ENCODE measurements at places on chromosomes 4 and X.
A peak's percentile ranks its signal among the peaks of the same experiment; 100 is the strongest.

DNA sequence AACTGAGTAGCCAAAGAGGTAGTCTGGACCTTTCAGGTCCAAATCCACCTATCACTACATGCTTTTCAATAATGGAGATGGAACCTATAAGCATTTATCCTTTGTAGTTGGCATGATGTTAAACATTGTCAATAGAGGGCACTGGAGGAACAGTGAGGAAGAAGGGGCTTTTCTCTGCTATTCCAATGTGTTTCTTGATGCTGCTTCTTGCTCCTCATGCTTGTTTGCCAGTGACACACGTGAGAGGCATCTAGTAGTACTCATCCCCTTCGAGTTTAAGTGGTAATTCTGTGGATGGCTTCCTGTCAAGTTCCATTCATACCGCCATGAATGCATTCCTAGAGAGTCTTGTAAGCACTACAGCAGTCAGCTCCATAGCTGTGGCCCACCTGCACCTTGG lies 84.0 kb downstream of the NAA11 start:
- DNase-seq = no peak

DNA sequence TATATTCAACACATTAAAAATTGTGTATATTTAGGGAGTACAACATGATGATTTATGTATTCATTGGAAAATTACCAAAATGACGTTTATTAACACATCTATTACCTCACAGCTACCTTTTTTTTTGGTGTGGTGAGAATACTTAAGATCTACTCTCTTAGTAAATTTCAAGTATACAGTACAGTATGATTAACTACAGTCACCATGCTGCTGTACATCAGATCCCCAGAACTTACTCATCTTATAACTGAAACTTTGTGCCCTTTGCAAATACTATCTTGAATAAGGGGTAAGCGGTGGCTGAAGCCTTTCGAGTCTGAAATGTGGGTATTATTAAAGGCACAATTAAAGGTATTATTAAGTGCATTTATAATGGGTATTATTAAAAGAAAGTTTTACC lies 976 bp downstream of the PHKA1 start:
- no peak for DNase-seq

GRCh38 chr4:72977936-72978485 lies 91.5 kb downstream of the COX18 start:
- DNase-seq = no peak

GRCh38 chr4:77093401-77093800 lies 17.6 kb upstream of the CCNI start:
- DNase-seq = no peak

DNA sequence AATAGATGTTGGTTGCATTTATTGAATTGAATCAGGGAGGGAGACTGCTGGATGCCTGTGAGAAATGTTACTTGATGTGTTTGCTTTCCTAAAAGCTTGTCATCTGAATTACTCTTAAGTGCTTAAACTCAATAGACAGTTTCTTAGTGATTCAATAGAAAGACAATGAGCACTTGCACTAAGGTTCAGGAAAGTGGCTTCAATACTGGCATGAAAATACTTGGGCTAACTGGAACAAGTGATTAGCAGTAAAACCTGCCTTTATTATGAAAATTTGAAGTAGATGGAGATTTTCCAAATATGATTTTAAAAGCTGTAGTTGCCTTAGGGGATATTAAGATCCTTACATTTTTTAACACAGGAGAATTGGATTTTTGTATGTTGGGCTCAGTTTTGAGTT lies 123.3 kb downstream of the RNF150 start:
- DNase-seq = peak; percentile 58

- no peak for DNase-seq
These were observed 298.2 kb upstream of the FSTL5 start for GRCh38 chr4:162461952-162462351.

- DNase-seq = no peak
These were observed 11.3 kb downstream of the RASSF6 start for GRCh38 chr4:73608689-73609594.

DNA sequence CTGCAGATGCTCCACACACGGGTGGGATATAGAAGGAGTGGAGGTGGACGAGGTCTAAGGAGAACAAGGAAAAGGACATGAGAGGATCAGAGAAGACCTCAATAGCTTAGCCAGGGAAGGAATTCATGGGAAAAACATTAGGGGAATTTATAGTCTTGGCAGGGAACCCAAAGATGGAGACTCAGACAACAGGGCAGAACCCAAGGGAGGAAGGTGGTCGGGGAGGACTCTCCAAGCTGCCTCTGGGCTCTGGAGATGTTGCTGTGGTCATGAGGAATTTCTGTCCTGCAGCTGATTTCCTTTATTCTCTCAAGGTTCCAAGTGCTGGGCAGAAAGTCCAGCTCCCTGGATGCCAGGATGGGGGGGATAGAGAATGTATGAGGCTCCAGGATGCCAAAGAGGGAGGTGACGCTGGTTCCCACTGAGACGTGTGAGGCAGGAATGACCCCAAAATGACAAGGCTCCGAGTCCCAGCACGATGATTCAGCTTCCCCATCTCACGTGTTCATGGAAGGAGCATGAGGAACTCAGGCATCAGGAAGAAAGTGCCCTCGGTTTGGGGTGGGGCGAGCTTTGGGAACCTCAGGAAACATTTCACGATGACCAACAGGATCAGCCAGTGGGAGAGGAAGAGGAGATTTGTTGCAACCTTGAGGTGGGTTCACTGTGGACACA lies 57.0 kb upstream of the PPP2R3B start:
- DNase-seq = no peak

DNA sequence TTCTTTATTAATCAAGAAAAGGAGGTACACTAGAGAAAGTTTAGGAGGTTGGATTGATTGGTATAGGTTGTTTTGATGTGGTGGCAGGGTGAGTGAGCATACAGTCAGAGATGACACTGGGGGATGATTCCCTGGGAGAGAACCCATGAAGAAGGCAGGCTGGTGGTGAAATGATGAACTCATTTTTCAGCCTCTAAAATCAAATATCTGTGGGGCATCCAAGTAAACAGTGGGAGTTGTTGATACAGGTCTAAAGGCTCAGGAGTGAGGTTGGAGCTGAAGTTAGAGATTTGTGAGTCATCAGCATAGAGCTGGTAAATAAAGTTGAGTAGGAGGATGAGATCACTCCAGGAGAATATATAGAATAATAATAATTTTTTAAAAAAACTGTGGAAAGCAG lies 10.0 kb upstream of the AP1S2 start:
- no peak for DNase-seq

GRCh38 chr4:37481547-37482122 lies 204.5 kb downstream of the RELL1 start:
- DNase-seq = no peak

DNA sequence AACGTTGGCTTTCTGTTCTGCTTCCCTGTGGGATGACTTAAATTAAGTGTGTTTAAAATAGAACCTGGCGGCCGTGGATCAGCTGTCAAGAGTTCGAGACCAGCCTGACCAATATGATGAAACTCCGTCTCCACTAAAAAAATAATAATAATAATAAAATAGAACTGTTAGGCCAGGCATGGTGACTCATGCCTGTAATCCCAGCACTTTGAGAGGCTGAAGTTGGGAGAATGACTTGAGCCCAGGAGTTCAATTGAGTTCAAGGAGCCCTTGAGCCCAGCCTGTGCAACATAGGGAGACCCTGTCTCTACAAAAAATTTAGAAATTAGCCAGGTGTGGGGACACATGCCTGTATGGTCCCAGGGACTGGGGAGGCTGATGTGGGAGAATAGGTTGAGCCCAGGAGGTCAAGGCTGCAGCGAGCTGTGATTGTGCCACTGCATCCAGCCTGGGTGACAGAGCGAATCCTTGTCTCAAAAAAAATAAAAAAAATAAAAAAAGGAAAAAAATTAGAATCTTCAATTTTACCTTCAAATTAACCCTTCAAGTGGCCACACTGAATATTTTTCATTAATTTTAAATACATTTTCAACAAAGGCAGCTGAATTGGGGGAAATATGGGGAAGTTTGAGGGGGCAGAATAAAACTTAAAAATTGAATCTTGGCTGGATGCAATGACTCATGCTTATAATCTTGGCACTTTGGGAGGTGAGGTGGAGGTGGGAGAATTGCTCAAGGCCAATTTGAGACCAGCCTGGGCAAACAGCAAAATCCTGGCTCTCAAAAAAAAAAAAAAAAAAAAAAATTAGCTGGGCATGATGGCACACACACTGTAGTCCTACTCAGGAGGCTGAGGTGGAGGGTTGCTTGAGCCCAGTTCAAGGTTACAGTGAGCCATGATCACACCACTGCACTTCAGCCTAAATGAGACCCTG lies 31.8 kb upstream of the HSD17B13 start:
- no peak for DNase-seq

GRCh38 chr4:60884587-60884986 lies 315.5 kb upstream of the ADGRL3 start:
- no peak for DNase-seq

GRCh38 chrX:16870862-16871815 lies 977 bp upstream of the RBBP7 start:
- DNase-seq = peak; percentile 12

DNA sequence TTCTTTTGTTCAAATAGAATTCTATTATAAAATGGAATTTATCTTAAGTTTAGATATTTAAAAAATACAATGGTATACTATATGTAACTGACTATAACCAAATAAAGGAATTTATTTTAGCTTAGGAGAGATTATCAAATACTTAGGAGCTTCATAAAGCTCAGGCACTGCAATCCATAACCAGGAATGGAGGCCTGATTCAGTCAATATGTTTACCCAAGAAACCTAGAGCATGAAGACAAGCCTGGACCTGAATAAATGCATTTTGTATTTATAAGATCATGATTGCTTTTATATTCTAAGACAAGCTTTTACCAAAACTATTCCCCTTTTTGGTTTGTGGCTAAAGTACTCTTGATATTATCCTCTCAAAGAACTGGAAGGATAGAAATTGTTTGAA lies 742.6 kb downstream of the FAT4 start:
- no peak for DNase-seq

Data from DMS79 treated with DMSO at 0.1 percent for 48 hours (cell line).